ENCODE measurements at places on chromosomes 16 and 17. TPM values are rescaled to one million over a fixed set of nuclear protein-coding genes. Genes with fewer than 3 reads are reported as not detected.

DNA sequence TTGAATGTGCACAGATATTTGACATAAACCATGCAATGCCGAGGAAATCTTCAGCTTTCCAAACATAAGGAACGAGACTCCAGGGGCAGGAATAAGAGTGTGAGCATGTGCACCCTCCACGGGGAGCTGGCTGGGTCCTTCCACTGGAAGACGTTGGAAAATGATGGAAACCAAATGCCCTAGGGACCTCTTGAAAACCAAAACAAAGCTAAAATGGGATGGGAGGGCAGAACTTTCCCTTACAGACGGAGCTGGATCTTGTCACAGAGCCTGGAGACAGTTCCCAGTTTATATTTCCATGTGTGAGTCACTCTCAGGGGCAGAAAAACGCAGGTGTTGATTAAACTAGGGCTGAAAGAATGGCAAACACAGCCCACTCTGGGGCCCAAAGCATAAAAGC, 34.4 kb upstream of the DNAH17 start:
- DNase-seq = no peak

C17orf50 gene
- not detected for polyA plus RNA-seq

ODAD4 gene
- 0.80 TPM for polyA plus RNA-seq

GRCh38 chr17:48645639-48646182, 19.6 kb upstream of the HOXB9 start:
- DNase-seq = no peak

- no peak for DNase-seq
Measured at GRCh38 chr17:7042501-7043181, 1.3 kb downstream of the SLC16A11 start.

DNA sequence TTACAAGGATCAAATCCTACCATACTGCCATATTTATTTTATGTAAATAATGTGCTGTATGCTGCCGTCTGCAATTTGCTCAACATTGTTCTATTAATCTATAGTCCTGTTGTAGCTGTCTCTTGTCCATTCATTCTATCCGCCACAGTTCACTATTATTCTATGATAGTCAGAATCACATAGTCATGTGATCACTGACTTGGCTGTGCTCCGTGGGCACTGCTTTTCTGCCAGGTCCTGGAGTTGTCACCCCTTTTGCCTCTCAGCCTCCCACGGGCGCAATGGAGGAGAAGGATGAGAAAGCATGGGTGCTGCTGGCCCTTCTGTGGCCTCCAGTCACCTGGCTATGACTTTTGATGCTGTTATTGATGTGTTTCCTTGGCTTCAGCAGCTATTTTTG, 37.3 kb upstream of the ANKFY1 start:
- DNase-seq = no peak

C17orf78 gene
- not detected for polyA plus RNA-seq

DNA sequence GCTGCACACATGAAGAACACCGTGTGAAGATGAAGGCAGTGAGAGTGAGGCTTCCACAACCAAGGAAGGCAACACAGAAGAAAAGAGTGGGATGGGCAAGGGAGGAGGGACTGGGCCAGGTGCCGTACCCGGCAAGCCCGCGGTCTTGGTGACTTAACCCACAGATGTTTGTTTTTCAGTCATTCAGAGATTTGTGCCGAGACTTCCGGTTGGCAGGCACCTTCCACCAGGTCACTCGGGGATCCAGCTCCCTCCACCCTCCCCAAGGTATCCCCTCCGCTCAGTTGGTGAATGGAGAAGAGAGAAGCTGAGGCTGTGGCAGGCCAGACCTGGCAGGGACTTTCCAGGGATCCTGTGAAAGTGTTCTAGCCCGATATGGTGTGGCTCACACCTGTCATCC, 4.9 kb upstream of the KREMEN2 start:
- DNase-seq = no peak

TMEM98 gene
- 34.2 TPM for polyA plus RNA-seq

PRDM7 gene
- polyA plus RNA-seq = not detected

DNA sequence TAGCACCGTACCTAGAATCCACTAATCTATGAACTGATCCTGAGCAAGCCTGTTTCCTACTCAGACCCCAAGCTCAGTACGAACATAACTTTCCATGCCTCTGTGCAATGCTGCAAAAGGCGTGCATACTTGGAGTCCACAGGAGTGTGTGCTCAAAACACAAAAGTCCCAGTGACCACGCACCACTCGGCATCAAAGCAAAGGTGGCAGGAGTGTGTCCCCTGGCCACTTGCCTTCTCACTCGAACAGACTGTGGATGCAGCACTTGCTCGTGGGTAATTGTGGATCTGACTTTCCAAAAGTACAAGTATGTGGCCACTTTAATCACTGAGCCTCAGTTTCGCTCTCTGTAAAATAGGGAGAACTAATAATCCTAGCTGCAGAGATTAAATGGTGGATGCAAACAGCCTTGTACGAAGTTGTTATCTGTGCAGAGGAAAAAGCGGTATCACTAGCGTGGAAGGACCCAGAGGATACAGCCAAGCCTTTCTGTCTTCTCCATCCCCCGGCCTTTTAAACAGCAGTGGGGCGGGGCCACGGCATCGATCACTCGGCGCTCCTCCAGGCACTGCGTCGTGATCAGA, 311 bp upstream of the KDM8 start:
- DNase-seq = no peak

RTN4RL1 gene
- 1.5 TPM for polyA plus RNA-seq

DNA sequence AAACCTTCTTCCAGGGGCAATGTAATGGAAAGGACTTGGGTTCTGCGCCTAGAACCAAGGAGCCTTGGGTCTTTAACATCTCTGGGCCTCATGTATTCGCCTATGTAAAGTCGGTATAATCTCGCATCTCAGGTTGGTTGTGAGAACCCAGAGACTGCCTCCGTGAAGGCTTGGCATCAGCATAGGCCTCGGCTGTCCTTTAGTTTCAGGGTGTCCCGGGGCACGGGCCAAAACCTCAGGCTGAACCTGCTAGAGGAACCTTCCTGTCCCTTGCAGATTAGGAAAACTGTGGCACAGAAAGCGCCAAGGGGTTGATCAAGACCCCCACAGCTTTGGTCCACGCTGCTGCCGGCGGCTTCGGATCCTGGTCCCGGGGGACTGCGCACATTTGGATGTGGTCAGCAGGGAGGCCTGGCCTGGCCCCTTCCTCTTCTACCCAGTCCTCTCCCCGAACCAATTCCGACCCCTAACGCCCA, 772 bp upstream of the PHAF1 start:
- no peak for DNase-seq

SEC14L5 gene
- 0.75 TPM for polyA plus RNA-seq

DNA sequence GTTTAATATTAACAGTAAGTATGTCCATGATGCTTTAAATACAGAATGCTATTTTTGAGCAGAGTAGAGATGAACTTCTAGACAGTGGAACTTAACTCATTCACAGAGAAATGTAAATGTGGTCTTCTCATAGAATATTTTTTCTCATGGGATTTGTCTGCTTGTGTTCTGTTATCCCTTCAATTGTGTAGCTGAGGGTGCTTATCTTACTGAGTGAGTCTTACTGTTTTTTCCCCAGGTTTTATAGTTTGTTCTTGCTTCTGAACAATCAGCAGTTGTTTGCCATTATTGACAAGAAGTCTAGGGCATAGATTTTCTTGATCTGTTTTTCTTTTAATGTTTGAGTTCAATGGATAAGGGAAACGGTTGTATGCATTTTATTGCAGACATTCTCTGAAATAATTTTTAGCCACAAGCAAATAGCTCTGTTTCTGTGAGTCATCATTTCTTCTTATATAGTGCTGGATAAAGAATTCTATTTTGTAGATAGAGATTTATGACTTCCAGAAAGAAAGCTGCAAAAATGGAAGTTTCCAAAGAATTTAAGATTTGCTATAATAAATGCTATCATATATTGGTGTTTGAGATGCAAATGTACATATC, 60.5 kb downstream of the NF1 start:
- DNase-seq = no peak

CDK3 gene
- polyA plus RNA-seq = 4.6 TPM

DNA sequence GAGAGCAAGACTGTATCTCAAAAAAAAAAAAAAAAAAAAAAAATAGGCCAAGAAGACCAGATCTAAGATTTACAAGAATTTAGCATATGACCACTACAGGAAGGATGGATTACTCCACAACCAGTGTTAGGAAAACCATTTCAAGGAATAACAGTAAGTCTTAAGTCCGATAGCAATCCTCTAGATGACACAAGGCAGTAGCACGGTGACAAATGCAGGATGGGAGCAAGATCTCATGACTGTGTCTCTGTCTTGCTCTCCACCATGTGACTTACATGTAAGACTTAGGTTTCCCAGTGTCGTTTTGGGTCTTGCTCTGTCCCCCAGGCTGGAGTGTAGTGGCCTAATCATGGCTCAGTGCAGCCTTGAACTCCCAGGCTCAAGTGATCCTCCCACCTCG, 27.8 kb downstream of the C16orf96 start:
- no peak for DNase-seq
